ENCODE measurements at places on chromosomes 12 and 14. TPM values are rescaled to one million over a fixed set of nuclear protein-coding genes. Genes with fewer than 3 reads are reported as not detected.

Gene ATN1
- polyA plus RNA-seq: 20.6 TPM

Gene PGF
- polyA plus RNA-seq: 2.1 TPM

Gene TGM1
- 1.8 TPM for polyA plus RNA-seq

Gene IFNG-AS1
- not detected for polyA plus RNA-seq

Gene TAS2R43
- polyA plus RNA-seq: 0.18 TPM

Gene GALNT16
- 5.9 TPM for polyA plus RNA-seq

Gene DIO3
- 0.33 TPM for polyA plus RNA-seq

DNA sequence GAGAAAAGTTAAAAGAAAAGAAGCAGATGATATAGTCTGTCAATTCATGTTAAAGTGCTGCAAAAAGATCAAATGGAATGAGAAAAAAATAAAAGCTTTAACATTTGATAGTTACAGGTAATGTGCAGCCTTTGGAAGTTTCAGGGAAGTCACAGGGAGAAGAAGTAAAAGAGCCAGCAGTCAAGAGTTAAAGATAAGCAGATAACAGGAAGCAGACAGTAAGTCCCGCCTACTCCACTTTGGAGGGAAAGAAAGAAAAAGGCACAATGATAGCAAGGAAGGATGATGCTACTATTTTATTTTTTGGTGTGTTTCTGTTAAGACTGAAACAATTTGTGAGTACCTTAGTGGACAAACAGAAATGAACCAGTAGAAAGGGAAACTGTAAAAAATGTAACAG is 111.1 kb upstream of the KRR1 start:
- no peak overlapping the region for H3K4me3 ChIP-seq
- no peak overlapping the region for H3K27ac ChIP-seq
- no peaks in the 10 kb centered on the region for H3K4me1 ChIP-seq
- DNase-seq: no peak
- H3K27me3 ChIP-seq: no peaks in the 10 kb centered on the region
- H3K36me3 ChIP-seq: no peaks in the 10 kb centered on the region

DNA sequence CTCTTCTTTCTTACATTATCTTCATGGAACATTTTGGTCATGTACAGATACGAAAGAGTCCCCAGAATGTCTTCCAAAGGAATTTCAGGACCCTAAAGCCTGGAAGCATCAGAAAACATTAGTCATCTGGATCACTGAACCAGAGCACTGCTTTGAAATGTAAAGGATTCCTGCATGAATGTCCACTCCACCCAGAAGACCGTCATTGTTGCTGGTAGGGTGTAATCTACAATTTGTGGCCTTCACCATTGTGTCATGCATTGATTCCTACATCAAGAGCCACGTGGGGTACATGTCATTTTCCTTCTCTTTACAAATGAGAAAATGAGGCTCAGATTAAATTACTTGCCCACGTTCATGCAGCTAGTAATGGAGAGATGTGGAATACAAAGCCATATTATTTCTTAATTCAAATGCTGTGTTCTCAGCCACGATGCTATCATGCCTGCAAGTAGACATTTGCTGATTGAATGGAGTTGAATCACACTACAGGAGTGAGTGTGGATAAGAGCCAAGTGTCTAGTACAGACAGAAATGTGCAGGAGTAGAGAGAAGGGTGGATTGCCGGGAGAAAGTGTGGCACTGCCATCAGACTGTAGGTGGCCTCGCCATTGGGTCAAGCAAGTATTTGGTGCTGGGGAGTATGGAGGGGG is 231.2 kb downstream of the C12orf75 start:
- no peak for DNase-seq
- no peaks in the 10 kb centered on the region for H3K27me3 ChIP-seq
- H3K4me1 ChIP-seq: no peaks in the 10 kb centered on the region
- H3K4me3 ChIP-seq: no peak overlapping the region

- H3K27me3 ChIP-seq: no peaks in the 10 kb centered on the region
Observed at GRCh38 chr12:15763328-15763727, 25.9 kb downstream of the EPS8 start.

GRCh38 chr14:88933191-88933590 is 108.7 kb downstream of the TTC8 start:
- no peaks in the 10 kb centered on the region for H3K36me3 ChIP-seq
- no peak overlapping the region for H3K27ac ChIP-seq
- H3K27me3 ChIP-seq: no peaks in the 10 kb centered on the region
- no peak for DNase-seq

DNA sequence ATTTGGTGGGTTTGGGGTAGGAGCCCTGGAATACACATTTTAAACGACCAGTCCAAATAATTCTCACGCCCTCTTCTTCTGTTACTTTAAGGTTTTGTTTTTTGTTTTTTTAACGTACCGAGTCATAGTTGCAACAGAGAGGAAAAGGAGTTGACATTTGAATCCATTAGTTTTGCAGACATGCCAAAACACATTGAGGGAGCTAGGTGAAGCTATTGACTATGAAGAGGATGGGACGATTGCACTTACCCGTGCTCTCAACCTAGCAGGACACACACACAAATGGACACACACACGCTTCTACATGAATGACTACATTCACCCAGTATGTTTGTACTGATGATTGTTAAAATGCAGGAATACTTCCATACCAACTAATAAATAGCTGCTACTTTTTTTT is 54.3 kb upstream of the CIT start:
- no peak overlapping the region for H3K4me3 ChIP-seq
- no peaks in the 10 kb centered on the region for H3K27me3 ChIP-seq
- H3K4me1 ChIP-seq: no peaks in the 10 kb centered on the region
- no peak for DNase-seq
- no peak overlapping the region for H3K27ac ChIP-seq

GRCh38 chr12:53192531-53193021 is 11.9 kb upstream of the CSAD start:
- no peaks in the 10 kb centered on the region for H3K36me3 ChIP-seq
- H3K27me3 ChIP-seq: peaks cover 2% of the 10 kb centered on the region
- H3K4me1 ChIP-seq: peaks cover 3% of the 10 kb centered on the region
- H3K27ac ChIP-seq: no peak overlapping the region
- no peak overlapping the region for H3K4me3 ChIP-seq

- H3K4me1 ChIP-seq: peaks cover 4% of the 10 kb centered on the region
- no peaks in the 10 kb centered on the region for H3K27me3 ChIP-seq
- H3K36me3 ChIP-seq: no peaks in the 10 kb centered on the region
- H3K27ac ChIP-seq: peak overlapping the region; percentile 60
- no peak overlapping the region for H3K4me3 ChIP-seq
- DNase-seq: peak; percentile 61
Observed at GRCh38 chr12:80684077-80684495, 23.3 kb upstream of the MYF6 start.

- no peak overlapping the region for H3K4me3 ChIP-seq
- no peaks in the 10 kb centered on the region for H3K36me3 ChIP-seq
- DNase-seq: no peak
- H3K27me3 ChIP-seq: no peaks in the 10 kb centered on the region
- H3K27ac ChIP-seq: no peak overlapping the region
Observed at GRCh38 chr14:94225460-94226378, 51.6 kb downstream of the PPP4R4 start.

GRCh38 chr12:128966203-128966810 is 113.0 kb downstream of the GLT1D1 start:
- DNase-seq: no peak
- peaks cover 25% of the 10 kb centered on the region for H3K4me1 ChIP-seq
- peaks cover 11% of the 10 kb centered on the region for H3K27me3 ChIP-seq
- no peak overlapping the region for H3K4me3 ChIP-seq
- H3K36me3 ChIP-seq: no peaks in the 10 kb centered on the region

DNA sequence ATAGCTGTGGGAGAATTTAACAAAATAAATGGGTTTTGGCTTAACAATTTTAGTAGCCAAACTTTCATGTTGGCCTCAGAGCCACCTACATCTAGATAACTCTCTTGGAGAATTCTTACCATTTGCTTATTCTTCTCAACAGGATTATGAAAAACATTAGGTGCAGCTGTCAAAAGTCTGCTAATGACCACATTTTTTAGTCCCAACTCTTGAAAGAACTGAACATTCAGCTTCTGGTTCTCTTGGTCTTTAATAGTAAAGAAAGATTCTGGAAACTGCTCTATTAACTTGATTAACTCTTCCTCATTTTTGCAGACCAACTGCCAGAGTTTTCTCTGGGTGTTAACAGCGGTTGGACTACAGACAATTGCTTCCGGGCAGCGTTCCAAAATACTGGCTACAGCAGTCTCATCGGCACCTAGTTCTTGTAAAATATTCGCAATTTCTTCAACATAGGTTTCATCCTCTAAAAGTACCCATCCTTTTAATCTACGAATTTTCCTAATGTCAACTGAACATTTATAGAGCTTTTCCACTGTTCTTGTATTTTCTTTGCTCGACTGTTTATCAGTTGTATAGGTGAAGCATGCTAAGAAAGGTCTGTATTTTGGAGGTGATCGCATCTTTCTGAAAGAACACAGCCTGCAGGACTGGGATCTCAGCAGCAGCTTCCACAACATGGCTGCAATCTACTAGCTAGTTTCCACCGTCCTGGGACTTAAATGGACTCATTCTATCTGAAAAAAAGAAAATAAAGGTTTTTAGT is 8.7 kb downstream of the MTERF2 start:
- H3K36me3 ChIP-seq: no peaks in the 10 kb centered on the region
- no peak overlapping the region for H3K4me3 ChIP-seq
- no peaks in the 10 kb centered on the region for H3K4me1 ChIP-seq
- no peaks in the 10 kb centered on the region for H3K27me3 ChIP-seq
- DNase-seq: no peak

DNA sequence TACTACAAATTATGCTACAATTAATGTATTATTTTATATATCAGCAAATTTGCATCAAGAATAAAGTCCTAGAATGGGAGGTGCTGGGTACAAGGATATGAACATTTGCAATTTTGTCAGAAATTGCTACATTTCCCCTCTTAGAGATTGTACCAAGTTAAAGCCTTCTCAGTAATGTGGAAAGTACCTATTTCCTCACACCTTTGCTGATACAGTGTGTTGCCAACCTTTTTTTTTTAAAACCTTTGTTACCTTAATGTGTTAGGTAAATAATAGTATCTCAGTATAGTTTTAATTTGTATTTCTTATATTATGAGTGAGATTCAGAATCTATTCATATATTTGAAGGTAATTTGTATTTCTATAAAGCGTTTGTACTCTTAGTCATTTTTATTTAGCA is 95.4 kb upstream of the HIF1A start:
- no peak for DNase-seq
- H3K27ac ChIP-seq: no peak overlapping the region
- H3K27me3 ChIP-seq: no peaks in the 10 kb centered on the region
- no peaks in the 10 kb centered on the region for H3K36me3 ChIP-seq
- peaks cover 11% of the 10 kb centered on the region for H3K4me1 ChIP-seq
- no peak overlapping the region for H3K4me3 ChIP-seq
